ENCODE measurements at places on chromosomes 1 and 21. TPM values are rescaled to one million over a fixed set of nuclear protein-coding genes. Genes with fewer than 3 reads are reported as not detected.

DNA sequence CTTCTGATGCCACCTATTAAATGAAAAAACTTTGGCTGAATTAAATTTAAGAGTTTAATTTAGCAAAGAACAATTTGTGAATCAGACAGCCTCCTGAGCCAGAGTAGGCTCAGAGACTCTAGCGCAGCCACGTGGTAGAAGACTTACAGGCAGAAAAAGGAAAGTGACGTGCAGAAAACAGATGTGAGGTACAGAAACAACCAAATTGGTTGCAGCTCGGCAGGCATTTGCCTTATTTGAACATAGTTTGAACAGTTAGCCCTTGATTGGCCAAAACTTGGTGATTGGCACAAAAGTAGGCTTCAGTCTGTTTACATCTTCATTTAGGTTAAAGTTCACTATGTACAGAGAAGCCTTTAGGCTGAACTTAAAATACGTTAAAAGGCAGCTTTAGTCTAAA, 22.9 kb downstream of the TCP10L start:
- no peak for DNase-seq

- DNase-seq: no peak
These were observed 194.3 kb upstream of the RGS18 start for GRCh38 chr1:191963781-191964455.

The OR2M3 gene
- polyA plus RNA-seq: not detected

GRCh38 chr21:37412603-37413360, 46.2 kb downstream of the DYRK1A start:
- no peak for DNase-seq

The SLAMF7 gene
- polyA plus RNA-seq: not detected

DNA sequence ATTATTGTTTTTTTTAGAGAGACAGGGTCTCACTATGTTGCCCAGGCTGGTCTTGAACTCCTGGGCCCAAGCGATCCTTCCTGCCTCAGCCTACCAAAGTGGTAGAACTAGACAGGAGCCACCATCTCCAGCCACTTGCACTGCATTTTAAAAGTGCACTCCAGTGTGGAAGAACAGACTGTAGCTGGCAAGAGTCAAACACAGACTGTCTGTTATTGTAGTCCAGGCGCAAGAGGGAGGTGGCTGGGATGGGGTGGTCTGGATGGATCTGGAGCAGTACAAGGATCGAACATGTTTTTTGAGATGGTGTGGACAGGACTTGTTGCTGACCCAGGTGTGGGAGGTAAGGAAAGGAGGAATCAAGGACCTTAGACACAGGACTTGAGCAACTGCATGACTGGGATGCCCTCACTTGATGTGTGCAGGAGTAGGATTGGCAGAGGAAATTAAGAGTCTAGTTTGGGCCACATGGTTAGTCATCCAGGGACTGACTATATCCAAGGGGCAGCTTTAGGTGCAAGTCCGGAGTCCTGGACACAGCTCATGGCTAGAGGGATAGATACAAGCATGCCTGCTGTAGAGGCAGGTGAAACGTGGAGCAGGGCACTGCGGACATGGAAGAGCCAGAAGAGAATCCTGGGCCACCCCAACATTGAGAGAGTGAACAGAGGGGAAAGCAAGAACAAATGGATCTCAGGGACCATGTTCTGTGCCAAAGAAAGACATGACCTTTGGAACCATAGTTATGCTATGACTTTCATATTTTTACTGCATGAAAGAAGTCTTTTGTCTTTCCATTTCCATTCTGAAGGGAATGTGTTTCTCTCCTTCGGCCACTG, 42.0 kb downstream of the ELK4 start:
- DNase-seq: peak; percentile 11

- DNase-seq: no peak
These were observed 22.2 kb upstream of the MAPKAPK2 start for GRCh38 chr1:206662396-206663092.

DNA sequence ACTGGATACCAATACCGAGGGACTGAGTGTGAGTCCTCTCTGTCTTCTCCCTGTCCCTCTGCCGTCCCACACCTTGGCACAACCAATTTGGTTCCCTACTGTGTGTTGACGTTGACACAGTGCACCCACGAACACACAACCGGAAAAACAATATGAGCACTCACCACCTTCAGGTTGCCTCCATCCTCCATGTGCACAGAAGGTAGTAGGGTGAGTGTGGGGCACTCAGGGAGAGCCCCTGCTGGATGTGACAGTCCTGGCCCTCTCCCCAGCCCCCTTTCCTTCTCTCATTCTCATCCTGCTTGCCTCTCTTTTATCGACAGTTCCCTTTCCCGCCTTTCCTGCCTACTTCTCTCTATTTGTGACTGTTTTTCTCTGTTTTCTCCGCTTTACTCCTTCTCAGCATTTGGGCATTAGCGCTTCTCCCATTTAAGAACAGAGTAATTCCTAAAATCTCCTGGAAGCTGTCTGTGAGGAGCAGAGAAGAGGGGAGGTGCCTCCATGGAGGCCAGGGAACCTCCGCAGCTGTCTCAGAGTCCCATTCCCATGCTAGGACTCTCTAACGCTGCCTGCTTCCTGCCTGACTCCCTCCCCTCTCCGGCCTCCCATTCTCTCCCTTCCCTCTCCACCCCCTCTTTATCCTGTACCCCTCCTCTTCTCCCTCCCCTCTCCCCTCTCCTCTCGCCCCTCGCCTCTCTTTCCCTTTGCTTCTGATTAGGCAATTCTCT, 16.4 kb downstream of the CADM3 start:
- no peak for DNase-seq

The PRMT2 gene
- 75.9 TPM for polyA plus RNA-seq

The CYP4Z1 gene
- polyA plus RNA-seq: not detected

DNA sequence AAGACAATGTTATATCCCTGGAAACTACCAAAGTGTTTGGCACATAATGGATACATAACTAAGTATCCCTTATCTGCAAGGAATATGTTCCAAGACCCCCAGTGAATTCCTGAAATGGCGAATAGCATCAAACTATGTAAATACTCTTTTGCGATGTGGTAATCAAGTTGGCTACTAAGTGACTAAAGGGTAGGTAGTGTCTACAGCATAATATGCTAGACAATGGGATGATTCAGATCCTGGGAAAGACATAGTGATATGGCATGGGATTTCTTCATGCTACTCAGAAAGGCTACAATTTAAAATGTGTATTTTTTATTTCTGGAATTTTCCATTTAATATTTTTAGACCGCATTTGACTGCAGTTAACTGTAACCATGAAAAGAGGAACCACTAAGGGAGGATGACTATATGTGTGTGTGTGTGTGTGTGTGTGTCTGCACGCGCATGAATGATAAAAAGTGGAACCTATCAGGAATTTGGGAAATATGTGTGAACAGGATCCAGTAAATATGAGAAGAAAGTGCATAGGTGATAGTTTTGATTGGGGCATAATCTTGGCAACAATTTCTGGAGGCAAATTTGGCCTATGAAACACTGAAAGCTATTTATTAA, 1899.9 kb downstream of the NCAM2 start:
- no peak for DNase-seq

DNA sequence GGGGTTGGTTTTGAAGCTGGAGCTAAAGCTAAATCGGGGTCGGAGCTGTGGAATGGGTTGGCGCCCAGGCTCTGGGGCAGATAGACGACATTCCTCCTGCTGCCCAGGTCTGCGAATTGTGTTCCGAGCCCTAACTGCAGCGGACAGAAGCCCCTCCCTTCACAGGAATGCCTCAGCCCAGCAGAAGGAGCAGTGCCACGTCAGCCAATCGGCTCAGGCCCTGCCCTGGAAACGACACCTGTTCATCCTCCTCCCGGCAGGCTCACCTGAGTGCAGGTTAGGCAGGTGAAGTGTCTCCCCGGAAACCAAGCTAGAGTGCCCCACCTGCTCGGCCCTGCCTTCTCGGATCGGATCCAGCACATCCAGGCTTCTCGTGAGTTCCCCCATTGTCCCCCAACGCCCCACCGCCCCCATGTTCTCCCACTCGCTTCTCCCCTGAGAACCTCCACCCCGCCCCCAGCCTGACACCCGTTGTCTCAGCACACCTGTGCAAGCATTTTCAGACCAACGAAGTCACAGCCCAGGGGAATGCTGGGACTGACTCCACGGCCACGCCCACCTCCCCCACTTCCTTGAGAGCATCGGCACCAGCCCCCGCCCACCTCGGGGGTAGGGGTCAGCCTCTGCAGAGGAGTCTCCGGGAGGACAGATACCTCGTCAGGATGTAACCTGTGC, 775 bp downstream of the TMEM125 start:
- no peak for DNase-seq
